ENCODE measurements at places on chromosomes 2 and 18.

DNA sequence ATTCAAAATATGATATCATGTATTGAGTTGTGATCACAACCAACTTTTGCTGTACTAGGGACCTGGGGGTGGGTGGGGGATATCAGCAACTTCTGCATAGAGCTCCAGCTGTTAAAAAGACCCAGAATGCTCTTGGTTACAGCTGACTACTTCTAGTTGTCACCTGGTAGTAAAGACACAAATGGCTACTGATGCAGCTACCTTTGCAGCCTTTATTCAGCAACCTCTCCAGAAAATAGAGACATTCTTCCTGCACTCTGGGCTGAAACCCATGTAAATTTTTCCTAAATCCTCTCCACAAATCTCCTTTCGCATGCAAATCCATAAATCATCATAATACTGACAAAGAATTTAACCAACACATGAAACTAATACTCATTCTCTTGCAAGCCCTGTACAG lies 238.3 kb downstream of the TCF4 start:
- DNase-seq = no peak

DNA sequence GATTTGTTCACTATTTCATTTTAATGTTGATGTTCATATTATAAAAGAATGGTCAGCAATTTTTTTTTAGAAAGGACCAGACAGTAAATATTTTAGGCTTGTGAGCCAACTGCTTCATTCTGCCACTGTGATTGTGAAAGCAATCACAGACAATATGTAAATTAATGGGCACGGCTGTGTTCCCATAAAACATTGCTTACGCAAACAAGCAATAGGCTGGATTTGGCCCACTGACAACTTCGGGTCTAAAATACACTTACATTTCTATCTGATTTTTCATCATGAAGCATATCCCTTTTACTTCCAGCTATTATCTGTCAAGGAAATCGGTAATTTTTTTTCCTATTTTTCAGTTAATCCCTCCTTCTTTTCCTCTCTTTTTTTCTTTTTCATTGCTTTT lies 182.2 kb upstream of the CDH2 start:
- DNase-seq = no peak

- DNase-seq = no peak
Observed at GRCh38 chr2:22893761-22894517, 491.0 kb upstream of the KLHL29 start.

DNA sequence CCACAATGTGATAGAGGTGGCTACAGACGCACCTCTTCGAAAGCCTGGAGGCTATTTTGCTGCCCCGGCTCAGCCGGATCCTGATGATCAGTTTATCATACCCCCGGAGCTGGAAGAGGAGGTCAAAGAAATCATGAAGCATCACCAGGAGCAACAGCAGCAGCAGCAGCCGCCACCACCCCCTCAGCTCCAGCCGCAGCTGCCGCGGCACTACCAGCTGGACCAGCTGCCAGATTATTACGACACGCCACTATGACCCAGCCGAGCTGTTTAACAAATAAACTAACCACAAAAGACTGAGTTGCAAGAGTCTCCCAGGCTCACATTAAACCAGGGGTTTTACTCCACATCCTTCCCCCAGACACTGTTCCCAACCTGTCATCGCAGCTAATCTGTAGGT lies 263.8 kb downstream of the PHLPP1 start:
- DNase-seq = no peak

DNA sequence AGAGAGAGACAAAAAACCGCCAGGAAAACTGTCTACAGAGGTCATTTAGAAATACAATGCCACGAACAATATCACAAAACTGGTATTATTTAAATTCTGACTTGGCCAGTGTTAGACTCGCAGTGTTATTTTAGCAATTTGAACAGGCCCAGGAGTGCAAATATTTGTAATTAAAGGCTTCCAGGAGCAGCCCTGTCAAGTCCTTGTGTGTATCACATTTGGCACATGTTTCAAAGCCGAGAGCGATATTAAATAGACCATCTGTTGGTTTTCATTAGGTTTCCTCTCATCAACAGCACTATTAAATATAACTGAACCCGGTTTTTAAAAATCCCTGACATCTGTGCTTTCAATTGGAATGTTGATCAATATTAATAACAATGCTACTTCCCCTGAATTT lies 656.9 kb downstream of the TSN start:
- no peak for DNase-seq

GRCh38 chr18:2219706-2220105 lies 351.6 kb downstream of the METTL4 start:
- DNase-seq = no peak

DNA sequence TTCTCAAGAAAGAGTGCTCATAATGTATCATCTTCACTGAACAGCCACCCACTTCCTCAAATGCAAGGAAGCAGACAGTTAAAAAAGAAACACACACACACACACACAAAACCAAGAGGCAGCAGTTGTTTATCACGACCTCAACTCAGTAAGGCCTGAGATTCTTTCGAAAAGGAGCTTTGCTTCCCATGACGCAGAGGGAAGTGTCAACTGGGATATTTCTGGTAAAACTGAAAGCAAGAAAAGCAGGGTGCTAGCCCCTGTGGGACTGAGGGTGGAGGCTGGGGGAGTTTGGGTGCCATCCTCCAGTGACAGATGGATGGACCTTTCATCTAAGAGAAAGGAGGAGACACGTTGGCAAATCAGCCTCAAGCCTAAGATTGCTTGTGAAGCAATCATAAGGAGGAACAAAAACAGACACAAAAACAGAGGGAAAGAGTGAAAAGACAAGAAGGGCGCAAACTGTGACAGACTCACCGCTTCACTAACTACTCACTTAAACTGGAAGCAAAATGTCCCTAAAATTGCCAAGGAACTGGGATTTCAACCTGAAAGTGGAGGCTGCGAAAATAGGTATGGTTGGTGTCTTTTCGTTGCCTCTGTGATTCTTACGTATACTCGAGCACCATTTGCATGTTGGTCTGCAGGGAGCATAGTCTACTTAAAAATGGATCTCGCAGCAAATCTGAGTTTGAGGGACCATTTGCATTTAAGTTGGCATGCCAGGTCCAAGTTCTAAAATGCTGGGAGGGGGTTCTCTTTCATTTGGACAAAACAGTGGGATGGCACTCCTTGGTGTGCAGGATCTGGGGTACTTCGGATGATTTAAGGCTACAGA lies at the start of gene ARHGAP25:
ARHGAP25 (plus strand) TSS at position 124 of the 838 bp plus-strand sequence; CDS start at position 513, 389 bp downstream.
- DNase-seq = peak; percentile 78

DNA sequence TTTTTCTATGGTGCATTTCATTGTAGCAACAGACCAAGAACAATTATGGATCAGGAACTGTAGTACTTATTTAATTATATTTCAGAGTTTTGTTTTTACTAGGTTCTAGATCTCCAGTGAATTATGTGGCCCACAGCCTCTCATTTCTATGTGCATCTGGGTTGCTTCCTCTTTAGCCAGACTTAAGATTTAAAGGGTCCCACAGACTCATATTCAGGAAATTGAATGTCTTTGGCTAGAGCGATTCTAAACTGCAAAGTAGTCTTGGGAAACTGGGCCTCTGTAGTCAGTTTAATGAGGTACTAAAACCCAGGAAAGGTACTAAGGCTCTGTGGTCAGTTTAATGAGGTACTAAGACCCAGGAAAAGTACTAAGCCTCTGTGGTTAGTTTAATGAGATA lies 94.4 kb downstream of the LYPD6B start:
- DNase-seq = no peak

GRCh38 chr2:70964133-70964532 lies 14.3 kb upstream of the ANKRD53 start:
- no peak for DNase-seq

GRCh38 chr2:69995511-69995910 lies 34.1 kb upstream of the ASPRV1 start:
- no peak for DNase-seq

GRCh38 chr2:1162768-1163584 lies 212.3 kb downstream of the SNTG2 start:
- peak; percentile 51 for DNase-seq

DNA sequence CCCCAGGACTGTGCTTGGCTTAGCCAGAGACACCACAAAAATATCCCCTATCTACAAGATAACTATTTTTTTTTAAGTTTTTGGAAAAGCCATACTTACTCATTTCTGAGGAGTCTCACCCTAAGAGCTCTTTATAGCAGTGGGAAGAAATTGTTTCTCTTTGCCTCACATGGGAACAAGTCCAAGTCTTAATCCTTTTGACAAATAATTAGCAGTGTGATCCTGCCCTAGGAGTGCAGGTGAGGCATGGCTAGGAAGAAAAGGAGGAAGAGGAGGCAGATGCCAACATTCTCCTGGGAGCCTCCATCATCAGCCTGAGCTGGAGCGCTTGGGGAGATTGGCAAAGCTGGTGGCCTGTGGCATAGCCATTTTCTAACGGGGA lies 115.6 kb downstream of the STPG4 start:
- no peak for DNase-seq

DNA sequence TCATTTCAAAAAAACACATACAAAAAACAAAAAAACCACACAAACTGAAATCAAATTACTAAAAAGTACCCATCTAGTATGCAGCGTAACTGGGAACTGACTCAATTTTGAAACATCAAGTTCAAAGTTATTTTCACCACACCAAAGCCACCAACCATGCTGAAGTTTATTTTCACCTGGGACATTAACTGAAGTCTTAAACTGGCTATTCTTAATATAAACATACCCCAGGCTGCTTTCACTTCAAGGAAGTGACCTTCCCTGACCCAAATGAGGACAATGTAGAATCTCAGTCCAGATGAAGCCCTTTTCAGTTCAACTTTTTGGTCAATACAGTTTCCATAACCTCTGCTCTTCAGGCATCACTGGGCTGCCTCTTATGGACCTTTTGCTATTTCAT lies 84.6 kb downstream of the PIGN start:
- DNase-seq = no peak

- peak; percentile 70 for DNase-seq
Observed at GRCh38 chr2:113910110-113910717, 20.3 kb downstream of the ACTR3 start.

Data from stimulated activated CD4-positive, alpha-beta T cell treated with anti-CD3 and anti-CD28 coated beads, Interleukin-1b, Interleukin-23, amount 100 ng/mL, for 48 hours (primary cell).